ENCODE measurements at places on chromosomes 2 and 18.

DNA sequence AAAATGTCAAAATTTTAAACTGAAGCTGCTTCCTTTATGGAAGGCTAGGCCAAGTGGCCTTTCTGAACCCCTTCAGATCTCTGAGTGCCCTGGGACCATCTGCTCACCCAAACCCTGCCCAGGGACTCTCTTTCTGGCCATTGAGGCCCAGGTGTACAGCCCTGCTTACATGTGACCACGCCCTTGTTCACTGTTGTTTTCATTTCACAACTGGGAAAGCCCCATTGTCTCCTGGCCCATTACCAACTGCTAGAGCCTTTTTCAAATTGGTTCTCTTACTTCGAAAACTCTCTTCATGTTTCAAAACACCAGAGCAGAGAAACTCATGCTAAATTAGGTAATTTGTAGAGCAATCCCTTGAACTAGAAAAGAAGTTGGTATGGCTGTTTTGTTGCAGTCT is 219.5 kb upstream of the TANK start:
- DNase-seq, result no peak

GRCh38 chr2:181440919-181441318 is 16.3 kb upstream of the ITGA4 start:
- no peak for DNase-seq

- DNase-seq, result peak; percentile 33
These were observed 46.2 kb downstream of the PARD6G start for GRCh38 chr18:80200932-80201672.

DNA sequence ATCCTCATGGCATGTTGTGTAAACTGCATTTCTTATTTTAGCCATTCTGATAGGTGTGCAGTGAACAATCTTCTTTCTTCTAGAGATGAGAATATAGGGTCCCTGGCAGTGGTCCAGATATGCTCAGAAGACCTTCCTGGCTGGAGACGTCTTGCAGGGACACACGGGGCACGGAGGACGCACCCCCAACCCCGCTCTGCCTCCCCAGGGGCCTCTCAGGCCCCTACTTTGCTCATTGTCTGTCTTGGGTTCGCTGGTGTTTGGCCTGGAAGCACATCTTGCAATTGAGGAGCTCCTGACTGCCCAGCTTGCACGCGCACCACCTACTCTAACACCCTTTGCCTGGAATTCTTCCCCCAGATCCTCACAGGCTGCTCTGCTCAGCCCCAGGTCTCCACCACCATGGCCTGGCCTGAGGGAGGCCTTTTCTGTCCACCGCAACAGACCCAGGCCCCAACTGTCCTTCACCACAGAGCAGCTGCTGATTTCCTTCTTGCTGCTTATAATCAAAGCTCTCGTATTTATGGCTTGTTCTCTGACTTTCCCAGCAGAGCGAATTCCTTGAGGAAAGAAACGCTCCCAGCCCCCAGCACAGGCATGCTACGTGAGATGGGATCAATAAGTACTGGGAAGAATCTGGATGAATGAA is 295.9 kb upstream of the HDAC4 start:
- no peak for DNase-seq

GRCh38 chr2:123916531-123916930 is 108.6 kb upstream of the CNTNAP5 start:
- DNase-seq, result no peak

GRCh38 chr18:57446322-57446721 is 11.1 kb downstream of the ONECUT2 start:
- no peak for DNase-seq

GRCh38 chr2:65057391-65058052 is 1.3 kb downstream of the CEP68 start:
- DNase-seq, result no peak

DNA sequence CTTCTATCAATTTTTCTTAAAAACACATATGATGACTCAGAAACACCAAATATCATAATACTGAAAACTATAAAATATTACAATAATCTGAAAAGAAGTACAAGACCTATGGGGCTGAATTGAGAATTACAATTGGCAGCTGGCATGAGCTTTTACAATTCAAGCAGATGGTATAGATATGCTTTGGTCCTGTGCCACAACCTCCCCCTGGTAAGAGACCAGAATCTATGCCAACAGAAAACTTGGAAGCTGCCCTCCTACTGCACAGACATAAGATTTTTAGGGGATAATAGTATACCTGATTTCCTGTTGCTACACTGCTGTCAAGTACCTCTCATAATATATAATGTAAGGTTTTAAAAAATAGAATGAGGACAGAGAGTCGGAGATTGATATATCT is 46.8 kb upstream of the CDH7 start:
- DNase-seq, result no peak

GRCh38 chr18:69444221-69444620 is 43.5 kb downstream of the DOK6 start:
- DNase-seq, result no peak

DNA sequence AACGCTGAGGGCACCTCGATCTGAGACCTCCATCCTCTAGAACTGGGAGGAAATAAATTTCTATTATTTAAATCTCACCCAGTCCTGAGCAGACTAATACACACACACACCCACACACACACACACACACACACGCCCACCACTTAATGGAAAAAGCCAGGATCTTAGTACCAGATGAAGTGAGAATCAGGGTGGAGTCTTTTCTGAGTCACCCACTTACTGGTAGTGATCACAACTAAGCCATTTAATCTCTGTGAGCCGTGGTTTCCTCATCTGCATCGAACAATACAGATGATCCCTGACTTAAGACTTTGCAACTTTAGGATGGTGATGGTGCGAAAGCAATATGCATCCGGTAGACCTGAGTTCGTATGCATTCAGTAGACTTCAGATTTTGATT is 18.6 kb downstream of the THNSL2 start:
- DNase-seq, result no peak

DNA sequence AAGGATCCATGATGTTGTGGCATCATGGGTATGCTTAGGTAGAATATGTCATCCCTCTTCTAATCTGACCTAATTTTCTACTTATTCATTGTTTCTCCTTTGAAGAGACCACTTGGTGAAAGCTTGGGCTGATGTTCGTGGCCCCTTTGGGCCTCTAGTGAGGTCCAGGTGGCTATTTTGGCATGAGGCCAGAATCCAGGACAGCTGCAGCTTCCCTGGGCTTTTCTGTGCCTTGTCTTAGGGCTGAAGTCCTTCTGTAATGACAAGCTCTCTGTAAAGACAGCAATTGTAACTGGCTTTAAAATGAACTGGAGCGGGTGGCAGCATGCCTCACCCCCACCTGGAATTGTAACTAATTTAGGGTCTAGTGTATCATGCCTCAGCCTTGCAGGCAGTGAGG is 15.6 kb upstream of the MC2R start:
- no peak for DNase-seq

DNA sequence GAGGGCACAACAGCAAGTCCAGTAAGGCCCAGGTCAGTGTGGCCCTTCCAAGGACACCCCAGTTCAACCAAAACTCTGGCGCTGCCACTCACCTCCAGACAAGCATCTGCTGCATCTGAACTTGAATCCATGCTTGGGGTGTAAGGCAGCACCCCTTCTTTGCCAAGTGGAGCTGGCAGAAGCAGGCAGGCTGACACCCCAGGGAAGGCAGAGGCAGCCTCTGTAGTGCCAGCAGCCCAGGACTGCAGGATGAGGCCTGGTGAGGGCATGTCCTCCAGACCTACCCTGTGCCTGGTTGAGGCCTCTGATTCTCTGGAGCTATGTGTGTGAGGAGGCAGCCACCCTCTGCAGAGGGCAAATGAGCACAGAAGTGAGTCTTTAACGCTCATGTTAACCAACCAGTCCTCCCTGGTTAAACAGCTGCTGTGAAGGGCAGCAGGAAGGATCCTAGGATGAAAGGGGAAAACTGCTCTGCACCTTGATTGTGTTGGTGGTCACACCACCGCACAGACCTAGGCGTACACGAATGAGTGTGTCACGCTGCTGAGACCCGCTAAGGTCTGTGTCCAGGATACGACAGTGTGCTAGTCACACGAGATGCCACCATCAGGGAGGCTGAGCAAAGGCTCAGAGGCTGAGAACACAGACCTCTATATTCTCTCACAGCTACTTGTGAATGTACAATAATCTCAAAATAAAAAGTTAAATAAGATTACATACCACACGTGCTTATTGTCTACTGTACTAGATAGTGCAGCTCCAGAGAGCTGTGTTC is 2.2 kb downstream of the PARD6G start:
- DNase-seq, result no peak

DNA sequence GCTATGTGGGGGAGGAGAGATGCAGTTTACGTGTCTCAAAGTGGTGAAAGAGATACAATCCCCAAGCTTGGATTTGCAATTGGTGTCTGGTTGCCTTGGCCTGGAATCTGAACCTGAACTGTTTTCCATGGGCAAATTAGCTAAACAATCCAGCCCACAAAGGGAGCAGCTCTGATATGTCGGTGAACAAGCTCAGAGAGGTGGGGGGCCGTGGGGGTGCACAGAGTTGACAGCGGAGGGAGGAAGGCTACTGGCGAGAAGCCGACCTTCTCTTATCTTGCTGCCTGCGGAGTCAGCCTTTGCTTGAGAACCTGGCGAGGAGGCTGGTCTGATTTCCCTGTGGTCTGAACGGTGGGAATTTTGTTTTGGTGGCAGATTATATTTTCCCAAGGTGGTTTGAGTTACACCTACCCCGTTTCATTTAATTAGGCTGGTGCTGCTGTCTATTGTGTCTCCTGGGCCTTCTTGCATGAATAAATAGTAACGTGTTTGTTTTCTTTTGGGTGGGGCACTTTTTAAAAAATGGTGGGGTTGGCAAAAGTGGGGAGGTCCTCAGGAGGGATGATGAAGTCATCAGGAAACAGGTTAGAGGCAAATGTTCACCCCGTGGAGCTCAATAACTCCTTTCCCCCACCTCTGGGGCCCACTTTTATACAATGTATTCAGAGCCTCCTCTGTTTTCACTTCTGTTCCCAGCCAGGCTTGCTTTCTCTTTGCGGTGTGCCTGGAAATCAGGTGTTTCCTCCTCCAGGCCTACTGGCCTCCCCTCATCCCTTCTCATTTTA is 80.9 kb upstream of the IGFBP5 start:
- no peak for DNase-seq

- DNase-seq, result no peak
These were observed 165.0 kb downstream of the ANKRD30B start for GRCh38 chr18:14912967-14913366.

DNA sequence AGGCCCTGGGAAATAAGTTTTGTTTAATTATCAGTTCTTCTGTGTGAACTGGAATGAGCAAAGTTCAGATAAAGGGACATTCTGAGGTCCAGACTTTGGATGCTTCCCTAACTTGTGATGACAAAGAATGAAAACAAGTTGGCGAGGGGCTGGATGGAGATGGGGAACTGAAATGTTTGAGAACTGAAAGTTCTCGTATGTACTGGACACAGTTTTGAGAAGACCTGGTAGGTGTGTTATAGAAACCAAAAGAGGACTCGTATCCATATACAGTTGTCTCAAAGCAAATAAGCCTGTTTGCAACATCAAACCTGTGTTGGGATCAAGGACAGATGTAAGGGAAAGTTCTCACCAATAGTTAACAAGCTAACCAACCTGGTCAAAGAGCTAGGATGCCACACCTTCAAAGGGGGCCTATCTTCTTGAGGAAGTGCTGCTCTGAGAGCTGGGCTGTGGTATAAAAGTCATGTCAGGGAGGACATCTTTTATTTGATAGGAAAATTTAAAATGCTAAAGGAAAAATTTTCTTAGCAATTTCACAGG is at the start of gene UPP2:
Gene UPP2, plus strand, starts transcription at position 493 of the 543 bp plus-strand sequence. CDS start 188 bp downstream, outside the sequence.
- DNase-seq, result no peak

DNA sequence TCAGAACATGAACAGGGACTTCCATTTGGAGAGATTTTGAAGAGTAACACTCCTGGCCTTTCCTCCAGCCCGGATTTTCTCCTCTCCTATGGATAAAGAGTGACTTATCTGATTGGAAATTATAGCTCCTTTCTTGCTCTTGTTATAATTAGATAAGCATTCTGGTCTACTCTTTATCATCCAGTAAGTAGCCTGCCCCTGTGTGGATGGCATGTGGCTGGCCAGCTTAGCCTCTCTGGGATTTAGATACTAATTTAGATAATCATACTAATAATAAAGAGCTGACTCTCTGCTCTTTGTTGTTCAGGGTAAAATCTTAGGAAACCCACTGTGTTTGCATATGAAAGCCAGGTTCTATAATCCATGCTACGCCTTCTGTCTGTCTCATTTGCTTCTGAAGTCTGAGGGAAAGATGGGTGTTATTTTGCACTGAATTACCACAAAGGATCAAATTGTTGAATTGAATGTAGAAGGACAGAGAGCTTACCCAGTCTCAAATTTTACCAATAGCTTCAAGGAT is 438.8 kb downstream of the SPAG16 start:
- DNase-seq, result no peak

- no peak for DNase-seq
These were observed 132.7 kb upstream of the STON1 start for GRCh38 chr2:48397281-48397680.

GRCh38 chr18:58867281-58867961 is 2.7 kb downstream of the ZNF532 start:
- no peak for DNase-seq

DNA sequence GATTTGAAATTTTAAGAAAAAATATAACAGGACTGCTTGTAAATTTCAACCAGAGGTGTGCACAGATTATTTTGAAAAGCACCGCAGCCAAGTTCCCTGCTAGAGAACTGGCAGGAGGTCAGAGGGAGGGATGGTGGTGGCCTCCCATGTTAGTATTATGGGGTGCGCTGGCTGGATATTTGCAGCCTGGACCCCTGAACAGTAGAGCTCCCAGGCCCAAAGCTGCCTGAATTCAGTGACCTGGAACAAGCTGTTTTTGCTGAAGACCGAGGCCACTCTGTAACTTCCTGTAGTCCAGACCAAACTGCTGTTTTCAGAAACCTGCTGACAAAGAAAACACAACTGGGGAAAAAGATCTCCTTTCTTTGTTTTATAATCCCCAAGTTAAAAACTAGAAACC is 314.3 kb downstream of the TNS1 start:
- DNase-seq, result no peak

DNA sequence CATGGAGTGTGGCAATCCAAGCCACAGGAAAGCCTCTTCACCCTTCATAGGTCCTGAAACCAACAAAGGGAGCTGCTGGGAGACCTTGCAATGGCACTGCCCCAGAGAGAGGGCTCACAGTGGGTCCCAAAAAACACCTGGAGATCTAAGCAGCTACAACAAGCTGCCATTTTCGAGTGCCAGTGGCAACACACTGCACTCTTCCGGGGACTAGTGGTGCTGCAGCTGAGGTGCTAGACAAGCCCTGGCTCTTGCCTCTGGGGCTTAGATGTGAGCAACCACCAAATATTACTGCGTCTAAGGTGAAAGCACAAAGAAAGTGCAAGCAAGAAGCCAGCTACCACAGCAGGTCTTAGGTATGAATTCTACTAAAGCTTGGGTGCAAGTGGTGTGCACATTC is 192.9 kb downstream of the NOL4 start:
- no peak for DNase-seq

DNA sequence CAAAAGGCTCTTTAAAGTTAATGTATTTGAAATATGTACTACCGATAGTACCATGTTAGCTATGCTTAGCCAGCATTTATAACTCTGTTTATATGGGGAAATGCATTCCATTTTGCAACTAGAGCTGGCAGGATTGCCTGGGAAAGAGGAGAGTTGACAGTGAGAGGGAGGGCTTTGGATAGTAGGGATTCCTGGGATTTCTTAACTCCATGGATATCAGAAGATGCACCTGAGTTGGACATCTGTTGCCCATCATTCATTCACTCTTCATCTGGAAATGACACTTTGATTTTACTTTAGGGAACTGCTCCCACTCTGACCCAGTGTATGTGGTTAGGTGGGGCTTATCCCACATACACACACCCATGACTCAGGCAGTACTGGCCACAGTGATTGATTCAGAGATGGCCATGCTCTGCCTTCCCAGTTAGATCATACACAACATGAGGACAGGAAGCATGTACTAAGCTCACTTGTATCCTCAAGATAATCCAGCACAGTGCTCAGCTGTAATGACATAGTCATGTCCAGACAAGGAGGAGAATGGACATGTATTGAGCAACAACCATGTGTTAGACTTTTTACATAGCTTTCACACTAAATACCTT is 248.8 kb downstream of the MREG start:
- no peak for DNase-seq
